Panc1 (cell line): ENCODE measurements at places on chromosomes 12 and 14.

- H3K36me3 ChIP-seq = no peaks in the 10 kb centered on the region
- no peak for DNase-seq
- H3K4me3 ChIP-seq = no peak overlapping the region
- no peaks in the 10 kb centered on the region for H3K4me1 ChIP-seq
Measured at GRCh38 chr14:78700236-78700635, 530.1 kb downstream of the NRXN3 start.

DNA sequence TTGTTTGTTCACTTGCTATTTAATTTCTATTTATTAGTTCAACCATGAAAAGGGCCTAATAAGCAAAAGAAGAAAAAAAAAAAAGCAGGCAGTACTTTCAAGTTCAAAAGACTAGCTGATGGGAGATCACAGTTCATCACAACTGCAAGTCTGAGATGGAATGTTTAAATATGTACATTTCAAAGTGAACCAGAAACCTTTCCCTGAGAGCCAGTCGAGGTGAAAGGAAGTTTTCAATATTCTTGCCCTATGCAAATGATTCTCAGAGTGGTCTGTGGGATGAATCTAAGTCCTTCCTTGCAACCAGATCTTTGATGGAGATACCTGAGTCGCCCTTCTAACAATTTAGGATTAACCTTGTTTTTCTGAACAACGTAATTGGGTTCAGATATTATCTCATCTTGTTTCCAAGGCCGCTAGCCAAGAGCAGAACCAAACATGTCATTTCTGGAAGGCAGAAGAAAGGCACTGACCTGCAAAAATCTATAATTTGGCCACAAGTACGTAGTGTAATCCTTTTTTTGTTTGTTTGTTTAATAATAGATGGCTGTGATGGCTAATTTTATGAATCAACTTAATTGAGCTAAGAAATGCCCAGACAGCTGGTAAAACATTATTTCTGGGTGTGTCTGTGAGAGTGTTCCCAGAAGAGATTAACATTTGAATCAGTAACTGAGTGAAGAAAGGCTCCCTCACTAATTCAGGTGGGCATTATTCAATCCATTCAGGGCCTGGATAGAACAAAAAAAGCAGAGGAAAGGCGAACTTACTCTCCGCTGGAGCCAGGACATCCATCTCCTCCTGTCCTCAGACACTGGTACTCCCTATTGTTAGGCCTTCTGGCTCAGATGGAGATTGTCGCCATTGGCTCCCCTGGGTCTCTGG is 171.1 kb upstream of the TMPO start:
- no peak overlapping the region for H3K27ac ChIP-seq
- no peaks in the 10 kb centered on the region for H3K4me1 ChIP-seq
- no peaks in the 10 kb centered on the region for H3K27me3 ChIP-seq
- H3K4me3 ChIP-seq = no peak overlapping the region
- no peaks in the 10 kb centered on the region for H3K36me3 ChIP-seq

GRCh38 chr12:119088685-119089379 is 89.9 kb upstream of the HSPB8 start:
- no peak overlapping the region for H3K4me3 ChIP-seq
- no peaks in the 10 kb centered on the region for H3K36me3 ChIP-seq

- H3K27ac ChIP-seq = no peak overlapping the region
- H3K27me3 ChIP-seq = no peaks in the 10 kb centered on the region
- no peak for DNase-seq
- no peak overlapping the region for H3K4me3 ChIP-seq
- H3K36me3 ChIP-seq = no peaks in the 10 kb centered on the region
Measured at GRCh38 chr12:108591267-108591980, 6.5 kb downstream of the TMEM119 start.
